Fibroblast of pulmonary artery (primary cell): ENCODE measurements at places on chromosomes 16 and 17.
A peak's percentile ranks its signal among the peaks of the same experiment; 100 is the strongest.

GRCh38 chr17:60675997-60676396 lies 1.7 kb upstream of the BCAS3 start:
- DNase-seq = no peak

GRCh38 chr17:3890082-3890877 lies 2.6 kb downstream of the CAMKK1 start:
- peak; percentile 90 for DNase-seq

GRCh38 chr16:62638964-62639870 lies 603.0 kb upstream of the CDH8 start:
- no peak for DNase-seq

- DNase-seq = no peak
Measured at GRCh38 chr17:75093548-75094158, 5.9 kb downstream of the SLC16A5 start.

- no peak for DNase-seq
Measured at GRCh38 chr17:71260366-71260940, 860.4 kb upstream of the SOX9 start.

DNA sequence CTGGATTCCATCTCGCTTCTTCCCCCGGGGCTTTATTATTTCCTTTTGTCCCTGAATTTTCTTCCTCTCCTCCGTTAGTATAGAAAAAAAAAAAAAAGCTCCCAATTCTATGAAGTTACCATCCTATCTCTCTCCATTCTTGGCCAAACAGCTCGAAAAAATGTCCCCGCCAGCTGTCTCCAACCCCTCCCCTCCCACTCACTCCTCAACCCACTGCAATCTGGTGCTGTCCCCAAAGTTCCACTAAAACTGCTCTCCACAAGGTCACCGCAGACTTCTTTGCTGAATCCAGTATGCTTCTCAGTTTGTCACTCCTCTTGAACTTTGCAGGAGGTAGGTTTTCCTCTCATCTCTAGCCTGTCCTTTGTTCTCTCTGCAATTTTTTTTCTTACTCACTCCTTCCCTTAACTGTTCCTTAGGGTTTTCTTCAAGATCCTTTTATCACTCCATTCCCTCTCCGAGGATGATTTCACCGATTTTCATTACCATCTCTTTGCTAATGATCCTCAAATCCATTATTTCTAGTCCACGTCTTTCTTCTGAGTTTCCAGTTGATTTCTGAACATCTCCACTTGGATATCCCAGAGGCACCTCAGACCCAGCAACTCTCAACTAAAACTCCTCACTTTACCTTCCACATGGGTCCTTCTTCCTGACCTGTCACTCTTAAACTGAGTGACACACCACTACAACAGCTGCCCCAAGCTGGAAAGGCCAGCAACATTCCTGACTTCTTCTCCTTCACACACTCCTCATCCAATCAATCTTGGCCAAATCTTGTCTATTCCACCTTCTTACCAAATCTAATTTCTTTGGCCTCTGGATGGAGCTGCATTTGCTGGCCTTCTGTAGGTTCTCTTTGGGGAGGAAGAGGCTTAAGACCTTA lies 1.5 kb upstream of the SUMO2 start:
- no peak for DNase-seq

DNA sequence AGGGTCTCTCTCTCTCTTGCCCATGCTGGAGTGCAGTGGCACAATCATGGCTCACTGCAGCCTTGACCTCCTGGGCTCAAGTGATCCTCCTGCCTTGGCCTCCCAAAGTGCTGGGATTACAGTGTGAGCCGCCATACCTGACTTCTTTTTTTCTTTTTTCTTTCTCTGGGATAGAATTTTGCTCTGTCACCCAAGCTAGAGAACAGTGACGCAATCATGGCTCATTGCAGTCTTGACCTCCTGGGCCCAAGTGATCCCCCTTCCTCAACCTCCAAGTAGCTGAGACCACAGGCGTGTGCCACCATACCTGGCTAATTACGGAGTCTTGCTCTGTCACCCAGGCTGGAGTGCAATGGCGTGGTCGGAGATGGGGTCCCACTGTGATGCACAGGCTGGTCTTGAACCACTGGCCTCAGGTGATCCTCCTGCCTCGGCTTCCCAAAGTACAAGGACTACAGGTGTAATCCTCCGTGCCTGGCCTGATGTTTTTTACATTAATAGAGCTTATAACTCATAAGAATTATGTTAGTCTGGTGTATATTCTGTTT lies 76.5 kb downstream of the BCAS3 start:
- no peak for DNase-seq

DNA sequence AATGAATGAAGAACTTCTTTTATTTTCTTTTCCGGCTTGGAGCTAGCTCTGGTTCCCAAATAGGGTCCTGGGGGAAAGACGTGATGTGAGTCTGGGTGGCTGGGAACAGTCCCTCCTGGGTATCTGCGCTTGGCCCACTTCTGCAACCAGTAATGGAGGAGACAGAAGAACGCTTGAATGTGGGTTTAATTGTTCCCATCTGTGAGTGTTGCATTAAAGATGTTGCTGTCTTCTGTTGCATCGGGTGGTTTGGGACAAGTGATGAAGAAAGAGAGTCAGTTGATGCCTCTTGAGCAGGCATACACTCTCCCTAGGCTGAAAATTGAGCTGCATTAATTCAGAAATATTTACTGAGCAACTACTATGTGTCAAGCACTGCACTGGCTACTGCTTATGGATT lies 511.1 kb downstream of the CDH13 start:
- no peak for DNase-seq

DNA sequence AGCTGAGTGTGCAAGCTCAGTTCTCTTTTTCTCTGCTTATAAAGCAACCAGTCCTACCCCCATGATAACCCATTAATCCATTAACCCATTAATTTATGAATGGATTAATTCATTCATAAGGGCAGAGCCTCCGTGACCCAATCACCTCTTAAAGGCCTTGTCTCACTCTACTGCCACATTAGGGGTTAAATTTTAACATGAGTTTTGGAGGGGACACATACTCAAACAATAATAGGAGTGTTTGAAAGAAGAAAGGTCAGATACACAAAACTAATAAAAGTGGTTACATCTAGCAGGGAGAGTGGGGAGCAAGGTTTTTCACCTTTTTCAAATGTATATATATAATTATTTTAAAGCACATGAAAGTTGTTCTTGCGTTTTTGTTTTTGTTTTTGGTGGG lies 6.8 kb downstream of the VMP1 start:
- DNase-seq = no peak

DNA sequence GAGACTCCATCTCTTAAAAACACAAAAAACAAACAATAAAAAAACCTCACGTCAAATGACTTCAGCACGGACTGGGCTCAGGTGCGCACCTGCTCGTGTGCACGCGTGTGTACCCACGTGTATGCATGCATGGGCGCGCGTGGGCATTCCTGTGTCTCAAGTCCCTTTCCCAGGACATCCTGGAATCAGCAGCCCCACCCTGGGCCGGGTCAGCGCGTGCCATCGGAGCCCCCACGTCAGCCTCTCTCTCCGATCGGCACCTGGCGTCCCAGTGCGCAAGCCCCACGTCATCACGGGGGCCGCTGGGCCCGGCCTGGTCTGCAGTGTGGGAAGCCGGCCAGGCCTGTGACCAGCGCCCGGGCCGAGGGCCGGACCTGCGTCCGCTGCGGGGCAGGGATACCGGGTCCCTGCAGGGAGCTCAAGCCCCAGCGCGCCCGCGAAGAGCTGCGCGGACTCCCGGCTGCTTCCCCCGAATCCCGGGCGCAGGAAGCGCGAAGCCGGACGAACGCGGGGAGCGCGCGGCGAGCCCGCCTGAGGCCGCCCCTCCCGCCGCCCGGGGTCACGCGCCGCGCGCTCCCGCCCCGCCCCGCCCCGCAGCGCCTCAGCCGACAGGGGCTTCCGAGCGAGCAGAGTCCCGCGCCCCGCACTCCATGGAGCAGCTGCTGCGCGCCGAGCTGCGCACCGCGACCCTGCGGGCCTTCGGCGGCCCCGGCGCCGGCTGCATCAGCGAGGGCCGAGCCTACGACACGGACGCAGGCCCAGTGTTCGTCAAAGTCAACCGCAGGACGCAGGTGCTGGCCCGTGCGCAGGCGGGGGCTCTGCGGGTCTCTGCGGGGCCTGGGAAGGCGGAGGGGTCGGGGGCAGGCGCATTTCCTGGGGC lies at the start of gene FN3K:
Gene FN3K, plus strand, starts transcription at position 629 of the 880 bp plus-strand sequence. Its CDS starts 22 bp downstream, at position 651.
- DNase-seq = peak; percentile 80

DNA sequence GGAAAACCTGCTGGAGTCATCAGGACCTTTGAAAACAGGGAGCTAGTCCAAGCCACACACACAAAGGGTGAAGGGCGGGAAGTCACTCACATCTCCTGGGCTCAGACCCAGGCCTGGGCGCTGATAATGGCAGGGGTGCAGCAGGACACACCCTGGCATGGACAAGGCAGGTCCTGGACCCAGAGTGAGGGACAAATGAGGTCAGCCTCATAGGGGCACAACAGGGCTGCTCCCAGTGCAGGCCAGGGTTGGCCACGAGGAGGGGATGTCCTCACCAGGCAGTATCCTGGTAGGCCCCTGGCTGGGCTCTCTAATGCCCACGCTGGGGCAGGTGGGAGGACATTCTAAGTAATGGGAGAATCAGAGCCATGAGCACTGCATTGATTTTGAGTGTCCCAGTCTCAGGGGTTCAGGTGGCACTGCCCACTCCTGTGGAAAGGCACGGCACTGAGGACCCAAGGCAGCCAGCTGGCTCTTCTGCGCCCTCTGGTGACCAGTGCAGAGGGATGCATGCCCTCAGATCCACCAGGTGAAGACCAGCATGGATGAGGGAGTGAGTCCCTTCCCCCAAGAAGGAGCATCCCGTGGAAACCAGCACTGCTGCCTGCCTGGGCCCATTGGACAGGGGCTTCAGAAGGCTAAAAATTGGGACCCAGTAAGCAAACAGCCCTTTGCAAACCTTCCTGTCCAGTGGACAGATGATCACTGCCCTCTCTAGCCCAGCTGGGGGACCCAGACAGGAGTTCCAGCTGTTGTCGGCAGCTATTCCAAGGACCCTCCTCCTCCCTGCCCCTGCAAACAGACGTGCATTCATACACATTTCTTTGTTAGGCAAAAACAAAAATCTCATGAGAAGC lies 23.4 kb upstream of the SREBF1 start:
- DNase-seq = peak; percentile 62
